A549 treated with CORT108297 at 1 μM for 4 hours (cell line): ENCODE measurements at places on chromosomes 4 and X. TPM values are rescaled to one million over a fixed set of nuclear protein-coding genes. Genes with fewer than 3 reads are reported as not detected.

Gene TKTL2
- total RNA-seq = not detected in 5 replicates

Gene TMPRSS11D
- total RNA-seq = not detected in 5 replicates

Gene PPP4R3C
- total RNA-seq = not detected in 5 replicates

Gene USP26
- total RNA-seq = not detected in 5 replicates

Gene MSL3
- total RNA-seq = 21.3 to 23.1 TPM (median 21.7 TPM) in 5 replicates

Gene CLCN4
- total RNA-seq = 3.5 to 5.0 TPM (median 4.5 TPM) in 5 replicates

Gene AVPR2
- total RNA-seq = 0.06 to 0.17 TPM (median 0.15 TPM) in 4 of 5 replicates, not detected in the other

Gene FOXR2
- not detected in 5 replicates for total RNA-seq

Gene F9
- not detected in 5 replicates for total RNA-seq

Gene CFI
- 0.46 to 0.81 TPM (median 0.63 TPM) in 5 replicates for total RNA-seq

Gene XIAP
- total RNA-seq = 23.7 to 27.5 TPM (median 25.1 TPM) in 5 replicates

Gene GPRASP3
- total RNA-seq = 3.2 to 4.0 TPM (median 3.7 TPM) in 5 replicates

Gene GUCY1A1
- not detected in 5 replicates for total RNA-seq

Gene SMIM31
- total RNA-seq = 0.02 to 0.21 TPM (median 0.09 TPM) in 5 replicates

Gene PCDH11X
- total RNA-seq = 0.02 TPM in 1 of 5 replicates, not detected in the others

Gene MAGED2
- 75.0 to 92.4 TPM (median 80.8 TPM) in 5 replicates for total RNA-seq

Gene EPHA5
- total RNA-seq = 0.24 to 0.46 TPM (median 0.39 TPM) in 5 replicates

Gene FRG1
- 33.8 to 46.0 TPM (median 36.1 TPM) in 5 replicates for total RNA-seq

Gene PIM2
- 10.0 to 10.8 TPM (median 10.1 TPM) in 5 replicates for total RNA-seq

Gene RTL3
- not detected in 5 replicates for total RNA-seq

Gene TMEM271
- not detected in 5 replicates for total RNA-seq

Gene ARHGAP36
- total RNA-seq = not detected in 5 replicates

Gene TRO
- total RNA-seq = 0.52 to 0.77 TPM (median 0.69 TPM) in 5 replicates

Gene ARHGAP4
- total RNA-seq = 1.1 to 2.4 TPM (median 1.7 TPM) in 5 replicates

Gene ELF4
- total RNA-seq = 28.9 to 32.5 TPM (median 31.1 TPM) in 5 replicates

Gene POLN
- 0.51 to 1.2 TPM (median 0.69 TPM) in 5 replicates for total RNA-seq

Gene UGT8
- 0.16 to 0.22 TPM (median 0.18 TPM) in 5 replicates for total RNA-seq

Gene PLXNB3
- 1.6 to 4.2 TPM (median 3.6 TPM) in 5 replicates for total RNA-seq

Gene XK
- 0.32 to 0.47 TPM (median 0.36 TPM) in 5 replicates for total RNA-seq

Gene CXorf65
- not detected in 5 replicates for total RNA-seq

Gene DKK2
- not detected in 5 replicates for total RNA-seq

Gene SPCS3
- total RNA-seq = 30.5 to 45.4 TPM (median 38.9 TPM) in 5 replicates

Gene CXCL1
- 9.1 to 35.8 TPM (median 16.9 TPM) in 5 replicates for total RNA-seq

Gene ARHGAP10
- total RNA-seq = 14.5 to 17.9 TPM (median 15.7 TPM) in 5 replicates

Gene RNF128
- total RNA-seq = 0.06 to 0.10 TPM (median 0.09 TPM) in 3 of 5 replicates, not detected in the others

Gene SLBP
- 69.5 to 88.8 TPM (median 71.8 TPM) in 5 replicates for total RNA-seq

Gene STBD1
- total RNA-seq = 8.0 to 9.6 TPM (median 8.6 TPM) in 5 replicates

Gene CLDN34
- not detected in 5 replicates for total RNA-seq

Gene DCAF4L1
- 0.08 to 0.28 TPM (median 0.12 TPM) in 5 replicates for total RNA-seq

Gene HS3ST1
- total RNA-seq = 0.27 to 0.54 TPM (median 0.39 TPM) in 5 replicates

Gene PPID
- 34.8 to 43.3 TPM (median 37.4 TPM) in 5 replicates for total RNA-seq

Gene PGAM4
- 0.32 to 0.46 TPM (median 0.43 TPM) in 5 replicates for total RNA-seq

Gene EOLA1
- 20.5 to 22.6 TPM (median 21.2 TPM) in 5 replicates for total RNA-seq

Gene SHISA3
- not detected in 5 replicates for total RNA-seq

Gene SPARCL1
- total RNA-seq = not detected in 5 replicates

Gene ADGRG2
- total RNA-seq = 6.2 to 7.6 TPM (median 6.9 TPM) in 5 replicates

Gene KLKB1
- 0.07 TPM in 1 of 5 replicates, not detected in the others for total RNA-seq

Gene KCNE5
- 0.06 to 0.20 TPM (median 0.09 TPM) in 4 of 5 replicates, not detected in the other for total RNA-seq

Gene SHROOM2
- total RNA-seq = 0.40 to 0.52 TPM (median 0.44 TPM) in 5 replicates

Gene GNRHR
- total RNA-seq = not detected in 5 replicates

Gene UGT2B15
- total RNA-seq = 0.05 to 0.07 TPM (median 0.05 TPM) in 4 of 5 replicates, not detected in the other

Gene EPGN
- 0.07 to 0.27 TPM in 2 of 5 replicates, not detected in the others for total RNA-seq

Gene NSG1
- total RNA-seq = 1.7 to 2.5 TPM (median 2.2 TPM) in 5 replicates
